ENCODE measurements at places on chromosomes 1 and 21.

GRCh38 chr21:29867796-29868195, 72.0 kb downstream of the GRIK1 start:
- DNase-seq = no peak

GRCh38 chr1:219433001-219433400, 179.9 kb downstream of the ZC3H11B start:
- DNase-seq = no peak

- DNase-seq = no peak
These were observed 4.5 kb upstream of the ZZZ3 start for GRCh38 chr1:77686796-77687518.

DNA sequence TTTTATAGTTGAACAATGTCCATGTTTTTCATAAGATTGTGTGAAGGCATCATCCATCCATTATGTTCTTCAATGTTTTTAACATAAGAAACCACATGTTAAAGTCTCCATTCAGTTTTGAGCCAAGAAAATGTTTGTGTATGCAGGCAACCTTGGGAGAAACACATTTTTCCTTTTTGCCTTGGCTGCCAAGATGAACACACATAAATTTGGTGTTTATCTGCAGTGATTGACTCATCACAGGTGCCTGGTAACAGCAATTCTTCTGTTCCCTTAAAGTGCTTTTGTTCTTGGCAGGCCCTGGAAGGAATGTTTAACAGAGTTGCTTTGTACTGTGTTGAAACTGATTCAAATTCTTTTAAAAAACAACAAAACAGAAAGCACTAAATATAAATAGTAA, 709.9 kb upstream of the ADGRL4 start:
- DNase-seq = peak; percentile 70

GRCh38 chr21:45050797-45051489, 23.4 kb upstream of the ADARB1 start:
- no peak for DNase-seq
